ENCODE measurements at places on chromosomes 3 and 15. TPM values are rescaled to one million over a fixed set of nuclear protein-coding genes. Genes with fewer than 3 reads are reported as not detected.

The ZIC1 gene
- not detected for total RNA-seq

The SV2B gene
- total RNA-seq, result 20.5 TPM

The LAMB2 gene
- 662 TPM for total RNA-seq

The TIGIT gene
- total RNA-seq, result 0.60 TPM

DNA sequence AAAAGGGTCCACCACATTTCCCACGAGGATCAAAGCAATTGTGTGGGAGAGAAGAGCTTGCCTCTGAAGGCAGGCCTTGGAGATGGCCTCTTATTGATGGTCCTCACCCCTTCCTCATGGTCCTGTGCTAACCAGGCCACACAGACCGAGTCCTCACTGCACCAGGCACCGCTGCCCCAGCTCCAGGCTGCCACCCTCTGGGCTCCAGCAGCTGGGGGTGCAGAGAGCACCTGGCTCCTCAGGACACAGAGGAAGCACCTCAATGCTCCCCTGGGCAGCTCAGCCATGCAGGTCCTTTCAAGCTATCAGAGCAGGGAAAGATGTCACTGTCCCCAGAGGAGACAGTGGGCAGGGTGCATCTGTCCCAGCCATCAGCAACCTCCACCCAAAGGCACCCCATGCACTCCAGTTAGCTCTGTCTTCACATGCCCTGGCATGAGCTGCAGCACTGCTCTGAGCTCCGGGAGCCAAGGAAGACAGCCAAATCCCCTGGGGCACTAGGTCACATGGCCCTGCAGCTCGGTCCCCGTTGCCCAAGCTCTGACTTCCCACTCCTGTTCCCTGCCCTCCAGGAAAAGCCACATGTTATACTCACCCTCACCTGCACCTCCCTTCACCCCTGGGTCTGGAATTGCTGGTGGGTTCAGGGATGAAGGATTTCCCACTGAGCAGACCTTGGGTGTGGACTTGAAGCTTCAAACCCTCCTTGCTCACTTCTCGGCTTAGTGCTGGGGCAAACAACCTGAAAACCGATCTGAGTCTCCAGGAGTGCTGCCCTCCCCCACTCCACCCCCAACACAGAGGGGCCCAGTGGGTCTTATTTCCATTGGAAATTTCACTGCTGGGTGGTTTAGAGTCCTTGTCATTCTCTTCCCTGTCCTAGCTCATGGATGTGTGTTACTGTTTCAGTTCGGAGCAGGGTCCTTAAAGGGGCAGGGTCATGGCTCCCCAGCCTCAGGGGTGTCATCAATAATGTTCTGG is 32.6 kb downstream of the ALS2CL start:
- DNase-seq, result no peak

DNA sequence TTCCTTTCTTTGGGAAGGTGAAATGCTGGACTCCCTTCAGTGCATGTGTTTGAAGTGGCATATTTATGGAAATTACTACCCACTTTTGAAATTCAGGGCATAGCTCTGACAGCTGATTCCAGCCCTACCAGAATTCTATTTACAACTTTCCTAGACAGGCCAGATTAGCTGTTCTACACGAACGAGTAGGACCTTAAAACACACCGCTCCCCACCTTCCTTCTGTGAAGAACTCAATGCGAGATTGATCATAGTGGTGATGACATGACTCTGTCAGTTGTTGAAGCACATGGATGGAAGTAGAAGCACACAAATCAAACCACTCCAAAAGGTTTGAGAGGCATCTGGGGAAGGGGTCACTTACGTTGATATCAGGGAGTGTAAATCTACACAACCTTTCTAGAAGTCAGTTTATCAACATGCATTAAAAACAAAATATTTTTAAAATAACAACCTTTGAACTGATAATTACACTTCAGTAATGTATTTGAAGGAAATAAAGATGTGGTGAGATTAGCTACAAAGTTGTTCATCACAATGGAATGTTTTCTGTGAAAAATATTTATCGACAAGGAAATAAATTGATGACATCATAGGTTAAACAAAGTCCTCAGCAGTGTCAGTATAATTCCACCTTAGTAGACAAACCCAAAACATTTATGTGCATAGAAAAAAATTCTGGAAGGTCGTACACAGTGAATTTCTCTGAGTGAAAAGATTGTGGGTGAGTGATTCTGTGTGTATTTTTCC is 29.8 kb downstream of the RARB start:
- no peak for DNase-seq

DNA sequence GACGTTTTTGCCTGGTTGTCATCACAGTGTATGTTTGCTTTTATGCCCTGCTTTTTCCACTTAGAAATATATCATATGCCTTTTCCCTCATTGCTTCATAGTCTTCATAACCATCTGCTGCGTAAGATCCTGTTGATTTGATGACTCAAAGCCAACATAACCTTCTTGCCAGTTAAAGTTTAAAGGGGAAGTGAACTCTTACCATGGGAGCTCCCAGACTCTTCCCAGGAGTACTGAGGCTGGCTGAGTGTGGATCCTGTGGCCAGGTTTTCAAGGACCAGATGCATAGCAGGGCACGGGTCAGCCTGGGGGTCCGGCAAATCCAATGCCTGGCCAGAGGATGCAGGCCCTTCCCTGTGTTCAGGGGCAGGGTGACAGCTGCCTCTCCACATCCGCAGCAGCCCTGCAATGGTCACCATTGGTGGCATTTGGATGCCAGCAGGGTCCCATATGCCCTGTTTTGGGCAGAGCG is 42.0 kb upstream of the SACM1L start:
- no peak for DNase-seq

DNA sequence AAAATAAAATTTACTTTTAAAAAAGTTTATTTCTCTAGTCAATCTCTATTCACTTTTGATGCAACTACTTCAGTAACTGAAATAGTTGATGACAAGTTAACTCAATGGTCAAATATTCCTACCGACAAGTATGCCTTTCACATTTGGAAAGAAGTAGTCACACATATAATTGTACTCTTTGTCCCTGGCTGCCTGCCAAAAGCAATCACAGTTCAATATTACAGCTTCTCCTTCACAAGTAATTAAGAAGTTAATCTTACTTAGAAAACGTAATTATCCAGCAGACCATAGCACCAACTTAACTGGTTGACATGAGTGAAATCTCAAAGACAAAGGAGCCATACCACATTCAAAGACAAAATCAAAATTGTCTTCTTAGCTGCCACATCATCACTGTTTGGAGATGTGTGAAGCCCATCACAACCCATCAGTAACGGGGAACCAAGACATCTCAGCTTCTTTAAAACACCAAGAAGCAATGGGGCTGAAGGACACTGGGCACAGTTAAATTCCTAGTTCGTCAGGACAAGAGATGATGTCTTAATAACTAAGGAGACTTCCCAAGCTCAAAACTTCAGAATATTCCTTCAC is 86.1 kb downstream of the PLCH1 start:
- DNase-seq, result no peak

DNA sequence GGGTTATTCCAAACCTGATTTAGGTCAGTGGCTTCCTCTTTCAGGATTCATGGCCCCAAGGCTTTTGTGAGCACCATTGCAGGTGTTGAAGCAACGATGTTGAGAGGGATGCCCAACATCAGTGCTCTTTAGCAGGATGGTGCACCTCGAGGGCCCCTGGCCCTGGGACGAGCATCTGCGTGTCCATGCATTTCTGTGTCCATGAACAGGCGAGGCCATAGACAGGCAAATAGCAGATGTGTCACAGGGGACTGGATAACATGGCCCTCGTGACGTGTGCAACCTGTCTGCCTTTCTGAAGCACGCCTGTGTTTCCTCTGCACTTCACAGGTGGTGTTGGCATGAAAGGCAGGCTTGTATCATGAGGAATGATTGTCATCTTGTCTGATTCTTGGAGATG is 132.3 kb downstream of the SNRPN start:
- no peak for DNase-seq

DNA sequence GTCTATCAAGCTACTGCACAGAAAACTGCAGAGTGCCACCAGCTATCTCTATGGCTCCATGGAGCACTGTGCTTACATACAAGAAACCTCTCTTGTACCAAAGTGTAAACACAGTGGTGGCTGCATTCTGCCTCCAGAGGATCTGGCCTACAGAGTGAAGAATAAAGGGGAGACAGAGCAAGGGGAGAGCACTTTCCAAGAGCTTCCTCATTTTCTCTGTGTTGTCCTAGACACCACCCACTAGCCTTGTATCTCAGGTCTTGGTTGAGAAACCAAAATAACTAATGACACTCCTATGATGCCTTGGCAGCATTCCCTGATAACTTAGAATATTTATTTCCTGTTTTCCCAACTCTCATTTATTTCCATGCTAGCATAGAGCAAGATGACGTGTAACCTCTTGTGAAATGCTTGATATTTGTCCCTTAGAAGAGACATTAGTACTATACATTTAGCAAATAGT is 56.9 kb upstream of the PHLDB2 start:
- DNase-seq, result peak; percentile 64

- DNase-seq, result no peak
Observed at GRCh38 chr15:35107122-35107521, 22.0 kb upstream of the NANOGP8 start.

DNA sequence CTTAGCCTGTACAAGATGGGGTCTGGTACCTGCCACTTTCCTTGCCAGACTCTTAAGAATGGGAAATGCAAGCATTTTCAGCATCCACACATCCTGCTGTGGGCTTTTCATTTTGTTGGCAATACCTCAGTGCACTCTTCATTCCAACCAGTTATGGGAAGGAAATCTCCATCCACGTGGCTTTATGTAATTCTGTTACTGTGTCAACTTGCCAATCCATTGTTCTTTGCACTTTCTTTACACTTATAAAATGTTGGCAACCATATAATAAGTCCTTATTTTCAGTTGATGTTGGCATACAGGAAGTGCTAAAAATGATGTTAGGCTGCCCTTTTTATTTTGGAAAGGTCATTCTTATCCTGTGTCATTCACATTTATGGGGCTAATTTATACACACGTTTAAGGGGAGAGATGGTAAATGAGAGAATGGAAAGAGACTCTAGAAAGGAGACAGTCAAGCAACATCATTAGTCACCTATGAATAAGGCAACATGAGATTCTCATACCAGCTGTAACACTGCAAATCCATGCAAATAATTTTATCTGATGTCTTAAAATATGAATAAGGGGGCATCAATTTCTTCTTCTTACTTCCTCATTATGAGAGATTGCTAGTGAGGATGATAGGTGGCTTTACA is 238.7 kb downstream of the CHST2 start:
- no peak for DNase-seq

- no peak for DNase-seq
Observed at GRCh38 chr3:976006-976405, 116.8 kb upstream of the CNTN6 start.

GRCh38 chr3:190558316-190558715 is 44.4 kb downstream of the IL1RAP start:
- no peak for DNase-seq

All from tibial nerve (tissue), 4 donors.